HFFc6 (cell line): ENCODE measurements at places on chromosomes 5 and 9.
A peak's percentile ranks its signal among the peaks of the same experiment; 100 is the strongest.

GRCh38 chr9:21513431-21513830, 31.3 kb upstream of the IFNE start:
- no peak for DNase-seq

DNA sequence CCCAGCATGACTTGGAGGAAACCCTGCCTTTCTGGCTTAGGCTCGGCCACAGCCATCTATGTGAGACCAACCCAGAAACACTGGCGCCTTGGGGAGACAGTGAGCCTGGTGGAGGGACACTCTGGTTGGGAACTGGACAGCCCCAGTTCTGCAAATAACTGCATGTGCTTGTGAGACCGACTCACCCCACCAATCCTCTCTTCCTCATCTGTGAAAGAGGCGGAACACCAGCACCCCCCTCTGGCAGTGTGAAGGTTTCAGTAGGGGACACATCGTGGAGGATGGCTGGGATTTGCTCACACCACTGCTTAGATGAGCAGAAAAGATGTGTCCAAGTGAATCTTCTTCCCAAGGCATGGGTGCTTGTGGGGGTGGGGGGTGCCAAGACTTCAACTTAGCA, 43.4 kb upstream of the N4BP3 start:
- peak; percentile 21 for DNase-seq

GRCh38 chr9:16175461-16175860, 622.6 kb downstream of the CCDC171 start:
- DNase-seq = no peak

DNA sequence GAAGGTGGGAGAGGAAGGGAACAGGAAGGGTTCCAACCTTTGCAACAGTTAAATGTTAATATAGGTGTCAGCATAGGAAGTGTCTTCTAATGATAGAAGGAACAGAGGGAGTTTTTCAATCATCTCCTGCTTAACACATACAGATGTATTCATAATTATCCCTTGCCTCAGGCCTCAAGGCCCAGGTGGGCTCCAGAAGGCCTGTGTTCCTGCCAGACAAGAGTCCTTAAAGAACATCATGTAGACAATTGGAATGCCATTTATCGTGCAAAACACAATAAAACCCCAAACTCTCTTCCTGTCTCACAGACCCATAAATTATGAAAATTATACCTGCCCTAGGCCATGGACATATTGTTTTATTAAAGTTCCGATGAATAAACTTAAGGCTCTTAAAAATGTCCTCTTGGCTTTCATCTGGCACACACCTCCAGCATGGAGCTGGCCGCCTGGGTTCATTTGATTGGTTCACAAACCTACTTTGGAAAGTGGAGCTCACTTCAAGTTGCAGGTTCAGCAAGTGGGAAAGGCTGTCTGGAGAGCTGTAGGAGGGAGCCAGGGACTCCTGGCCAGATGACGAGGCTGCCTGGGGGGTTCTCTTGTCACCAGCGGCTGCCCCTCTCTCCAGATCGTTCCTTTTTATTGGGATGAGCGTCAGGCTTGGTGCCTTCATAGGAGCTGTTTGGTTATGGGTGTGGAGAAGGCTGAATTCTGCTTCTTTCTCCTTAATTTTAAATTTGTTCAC, 17.5 kb downstream of the SPRY4 start:
- DNase-seq = no peak
